Fibroblast of skin of left biceps (primary cell): ENCODE measurements at places on chromosomes 2 and 18.

GRCh38 chr2:144131042-144131441, 388.9 kb downstream of the ZEB2 start:
- no peak for DNase-seq

- no peak for DNase-seq
Observed at GRCh38 chr2:37342591-37343220, 1.7 kb upstream of the QPCT start.

DNA sequence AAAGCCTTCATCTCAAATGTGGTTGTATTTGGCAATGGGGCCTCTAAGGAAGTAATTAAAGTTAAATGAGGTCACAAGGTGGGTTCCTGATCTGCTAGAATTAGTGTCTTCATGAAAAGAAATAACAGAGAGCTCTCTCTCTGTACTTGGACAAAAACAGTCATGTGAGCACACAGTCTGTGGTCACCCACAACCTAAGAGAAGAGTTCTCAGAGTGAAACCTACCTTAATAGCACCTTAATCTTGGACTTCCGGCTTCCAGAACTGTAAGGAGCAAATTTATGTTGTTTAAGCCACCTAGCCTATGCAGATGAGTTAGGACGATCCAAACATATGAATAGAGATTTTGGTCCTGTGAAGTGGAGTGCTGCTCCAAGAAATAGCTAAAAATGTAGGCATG, 758.9 kb downstream of the LRRTM4 start:
- no peak for DNase-seq

GRCh38 chr2:191056228-191056627, 42.3 kb upstream of the STAT1 start:
- no peak for DNase-seq

DNA sequence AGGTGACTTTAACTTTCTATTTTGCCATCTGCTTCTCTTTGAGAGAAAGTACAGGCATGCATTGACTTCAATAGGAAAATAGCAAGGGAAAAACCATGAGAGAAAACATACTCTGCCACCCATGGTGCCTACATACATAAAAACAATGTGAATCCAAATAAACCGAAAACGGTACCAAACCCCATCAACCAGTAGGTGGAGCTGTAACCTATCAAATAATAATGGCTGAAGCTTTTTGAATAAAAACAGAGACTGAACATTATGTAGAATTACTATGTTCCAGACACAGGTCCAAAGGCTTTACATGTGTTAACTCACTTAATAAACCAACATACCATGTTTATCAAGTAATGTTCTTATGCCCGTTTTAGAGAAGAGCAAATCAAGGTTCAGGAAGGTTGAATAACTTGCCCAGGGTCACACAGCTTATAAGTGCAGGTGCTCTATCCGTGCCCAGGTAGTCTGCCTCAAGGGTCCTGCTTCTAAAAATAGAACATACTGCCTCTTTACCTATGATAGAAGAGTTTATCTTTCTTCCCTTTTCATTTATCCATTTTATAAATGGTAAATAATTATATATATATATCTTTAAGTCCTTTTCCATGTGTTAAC, 293.9 kb upstream of the SYT4 start:
- DNase-seq, result peak; percentile 4

DNA sequence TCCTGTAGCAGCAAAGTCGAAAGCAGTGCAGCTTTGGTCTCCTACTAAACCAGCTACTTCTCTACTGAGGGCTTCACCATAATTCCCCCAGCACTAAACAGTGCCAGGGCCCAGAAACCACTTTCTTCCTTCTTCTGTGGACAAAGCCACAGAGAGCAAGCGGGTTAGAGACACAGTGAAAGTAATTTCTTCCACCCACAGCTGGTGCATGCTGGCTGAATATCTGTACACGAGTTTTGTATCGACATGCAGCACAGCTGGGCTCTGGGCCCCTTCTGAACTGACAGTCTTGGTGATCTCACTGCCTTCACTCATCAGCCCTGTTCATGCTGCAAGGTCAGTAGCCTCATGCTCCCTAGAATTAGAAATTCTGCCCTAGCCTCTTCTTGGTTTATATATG, 74.0 kb upstream of the SULT1C3 start:
- DNase-seq, result no peak

DNA sequence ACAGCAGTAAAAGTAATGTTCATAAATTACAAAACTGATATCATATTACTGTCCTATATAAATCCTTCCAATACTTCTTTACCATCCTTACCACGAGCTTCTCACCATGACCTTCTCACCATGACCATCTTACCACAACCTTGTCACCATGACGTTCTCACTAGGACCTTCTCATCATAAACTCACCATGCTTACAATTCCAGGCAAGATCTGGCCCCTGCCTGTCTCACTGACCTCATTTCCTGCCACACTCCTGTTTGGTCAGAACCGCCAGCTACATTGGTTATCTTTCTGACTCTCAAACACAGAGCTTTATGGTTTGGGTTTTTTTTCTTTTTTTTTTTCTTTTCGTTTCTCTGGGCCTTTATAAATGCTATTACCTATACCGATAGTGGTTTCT, 827.6 kb downstream of the RNF144A start:
- DNase-seq, result no peak

- DNase-seq, result no peak
Observed at GRCh38 chr2:215557701-215558100, 121.8 kb upstream of the FN1 start.
